ENCODE measurements at places on chromosomes 4 and X.

- DNase-seq: no peak
These were observed 12.0 kb upstream of the SLC2A9 start for GRCh38 chr4:10033191-10033881.

GRCh38 chr4:143581331-143581946 lies 67.9 kb downstream of the SMARCA5 start:
- DNase-seq: no peak

DNA sequence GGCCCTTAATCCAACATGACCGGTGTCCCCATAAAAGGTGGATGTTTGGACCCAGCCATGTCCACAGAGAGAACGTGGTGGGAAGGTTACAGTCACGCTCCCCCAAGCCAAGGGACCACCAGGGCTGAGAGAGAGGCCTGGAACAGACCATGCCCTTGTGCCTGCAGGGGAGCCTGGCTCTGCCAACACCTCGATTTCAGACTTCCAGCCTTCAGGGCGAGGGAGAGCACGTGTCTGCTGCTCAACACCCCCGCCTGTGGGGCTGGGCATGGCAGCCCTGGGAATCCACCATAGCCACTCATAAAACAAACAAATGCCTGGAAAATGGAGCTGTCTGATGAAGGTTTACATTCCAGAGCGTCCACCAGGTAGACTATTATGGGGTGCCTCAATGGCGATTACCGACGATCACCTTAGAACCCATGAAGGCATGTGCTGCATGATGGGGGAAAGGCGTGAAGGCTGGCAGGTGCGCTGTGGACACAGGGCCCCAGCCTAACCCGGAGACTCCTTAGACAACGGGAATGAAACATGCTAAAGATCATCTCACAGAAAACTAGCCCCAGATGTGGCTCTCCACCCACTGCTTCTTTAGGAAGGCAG lies 42.3 kb upstream of the HMX1 start:
- no peak for DNase-seq

- no peak for DNase-seq
These were observed 244.6 kb downstream of the CPXCR1 start for GRCh38 chrX:88991583-88992132.

DNA sequence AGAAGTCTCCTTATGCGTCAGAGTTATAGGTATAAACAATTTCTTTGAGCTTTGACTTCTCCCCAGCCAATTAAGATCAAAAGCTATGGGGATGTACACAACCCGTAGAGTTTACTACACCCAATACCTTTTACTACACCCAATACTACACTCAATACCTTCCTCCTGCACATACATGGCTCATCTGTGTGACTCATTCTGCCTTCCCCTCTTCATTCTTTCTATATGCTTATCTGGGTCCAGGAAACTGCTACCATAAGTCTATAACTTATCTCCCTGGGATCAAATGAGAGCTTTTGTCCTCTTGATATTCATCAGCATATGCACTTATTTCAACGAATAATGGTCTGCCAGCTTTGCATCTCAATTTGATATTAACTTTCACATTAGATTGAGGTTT lies 28.2 kb downstream of the ANKRD50 start:
- no peak for DNase-seq

GRCh38 chr4:85587952-85588351 lies 113.0 kb downstream of the ARHGAP24 start:
- DNase-seq: no peak

GRCh38 chr4:79958466-79959264 lies 114.4 kb downstream of the ANTXR2 start:
- DNase-seq: no peak

- DNase-seq: no peak
These were observed 421.0 kb downstream of the MAPK10 start for GRCh38 chr4:85938902-85939301.

- no peak for DNase-seq
These were observed 221.1 kb downstream of the BMPR1B start for GRCh38 chr4:94978904-94979303.

GRCh38 chr4:163256680-163257343 lies 75.6 kb downstream of the NPY1R start:
- DNase-seq: no peak

GRCh38 chr4:37767019-37767418 lies 59.5 kb upstream of the PGM2 start:
- DNase-seq: no peak

- no peak for DNase-seq
These were observed 714.5 kb downstream of the CCSER1 start for GRCh38 chr4:90841676-90842075.

GRCh38 chrX:148069759-148070503 lies 88.8 kb downstream of the FMR1NB start:
- no peak for DNase-seq

- no peak for DNase-seq
These were observed 323.3 kb downstream of the DCTD start for GRCh38 chr4:182593864-182594263.

GRCh38 chr4:172826861-172827260 lies 341.8 kb upstream of the GALNT7 start:
- no peak for DNase-seq

GRCh38 chrX:40467454-40467853 lies 113.3 kb upstream of the ATP6AP2 start:
- no peak for DNase-seq

DNA sequence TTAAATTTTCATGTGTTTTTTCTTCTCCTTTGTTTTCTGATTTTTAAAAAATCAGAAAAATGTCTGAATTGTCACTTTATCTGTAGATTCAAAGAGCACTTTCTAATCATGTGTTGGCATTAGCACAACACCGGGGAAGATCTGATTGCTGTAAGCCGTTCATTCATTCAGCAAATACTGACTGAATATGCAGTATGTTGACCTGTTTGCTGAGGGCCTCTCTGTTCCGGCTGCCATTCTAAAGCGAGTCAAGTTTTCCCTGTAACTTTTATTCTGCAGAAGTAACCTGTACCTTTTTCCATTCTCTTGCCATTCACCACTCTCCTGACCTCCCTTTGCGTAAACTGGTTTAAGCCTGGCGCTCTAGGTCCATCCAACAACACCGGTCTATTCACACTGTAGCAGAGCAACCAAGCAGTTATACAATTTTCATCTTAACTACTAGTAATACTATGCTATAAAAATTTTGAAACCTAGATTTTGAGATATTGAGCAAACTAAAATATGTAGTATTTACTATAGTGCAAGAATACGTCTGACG lies 6.7 kb downstream of the SORBS2 start:
- DNase-seq: no peak

- peak; percentile 11 for DNase-seq
These were observed 921 bp upstream of the SETD7 start for GRCh38 chr4:139556724-139557555.

DNA sequence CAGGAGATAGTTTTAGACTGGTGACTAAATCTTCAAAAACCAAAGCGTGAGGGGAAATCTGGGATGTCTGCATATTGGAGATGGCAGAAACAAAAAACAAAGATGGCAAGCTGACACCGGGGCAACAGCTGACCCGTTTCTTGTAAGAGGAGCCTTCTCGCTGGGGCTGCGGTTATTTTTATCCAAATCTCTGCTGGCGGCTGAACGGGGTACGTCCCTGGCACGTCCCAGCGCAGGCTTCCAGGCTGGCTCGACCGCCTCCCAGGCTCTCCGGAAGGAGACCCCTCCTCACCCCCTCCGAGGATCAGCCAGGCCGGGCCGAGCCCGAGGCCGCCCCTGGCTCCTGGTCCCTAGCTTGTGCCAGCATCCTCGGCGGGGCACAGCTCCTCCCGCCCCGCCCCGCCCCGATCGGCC lies 403 bp downstream of the SGCB start:
- no peak for DNase-seq

DNA sequence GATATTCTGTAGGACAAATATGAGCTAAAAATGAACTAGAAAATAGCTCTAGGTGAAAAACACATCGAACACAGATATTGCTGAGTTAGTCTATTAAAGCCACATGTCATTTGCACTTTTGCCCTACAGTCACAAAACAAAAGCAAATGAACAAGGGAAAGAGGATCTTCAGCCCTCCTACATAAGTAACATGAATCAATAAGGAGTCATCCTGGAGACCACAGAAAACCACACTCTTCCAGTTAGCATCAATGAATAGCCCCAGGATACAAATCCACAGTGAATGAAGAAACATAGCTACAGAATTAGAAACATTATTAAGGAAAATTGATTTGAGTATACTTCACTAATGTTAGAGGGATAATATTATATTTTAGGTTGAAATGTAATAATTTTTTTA lies 311.4 kb downstream of the MAPK10 start:
- no peak for DNase-seq

DNA sequence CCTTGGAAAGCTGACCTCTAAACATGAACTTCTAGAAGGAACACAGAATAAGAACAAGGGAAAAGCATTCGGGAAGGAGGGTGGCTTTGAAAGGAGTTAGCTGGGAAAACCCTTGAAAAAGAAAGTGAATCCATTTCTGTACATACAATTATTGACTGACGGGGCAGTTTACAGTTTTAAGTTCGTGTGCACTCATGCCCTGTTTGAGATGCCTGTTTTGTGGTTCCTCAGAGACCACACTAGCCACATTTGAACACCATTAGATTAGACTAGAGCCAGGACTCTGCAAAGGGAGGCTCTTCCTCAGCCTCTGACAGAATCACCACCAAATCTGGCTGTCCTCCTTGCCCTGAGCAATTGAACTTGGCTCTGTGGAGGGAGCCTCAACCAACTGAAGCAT lies 158.3 kb downstream of the PALLD start:
- no peak for DNase-seq

GRCh38 chr4:183544109-183544508 lies 39.3 kb downstream of the ING2 start:
- no peak for DNase-seq

DNA sequence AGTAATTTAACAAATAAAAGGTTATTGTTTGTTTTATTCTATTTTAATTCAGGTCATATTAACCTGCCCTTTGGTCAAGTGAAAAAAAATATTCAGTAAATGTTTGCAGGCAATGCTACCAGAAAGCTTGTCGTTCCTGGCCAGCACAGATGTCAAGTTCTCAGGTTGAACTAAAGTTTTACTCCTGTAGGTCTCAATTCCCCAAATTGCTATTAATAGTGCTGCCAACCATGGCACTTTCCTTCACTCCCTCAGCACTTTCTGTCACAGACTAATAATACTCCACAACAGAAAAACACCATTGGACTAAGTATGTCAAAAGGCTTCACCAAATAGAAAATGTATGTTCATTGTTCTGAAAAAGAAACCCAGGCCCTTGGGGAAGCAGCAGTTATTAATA lies 79.2 kb upstream of the C4orf54 start:
- no peak for DNase-seq

DNA sequence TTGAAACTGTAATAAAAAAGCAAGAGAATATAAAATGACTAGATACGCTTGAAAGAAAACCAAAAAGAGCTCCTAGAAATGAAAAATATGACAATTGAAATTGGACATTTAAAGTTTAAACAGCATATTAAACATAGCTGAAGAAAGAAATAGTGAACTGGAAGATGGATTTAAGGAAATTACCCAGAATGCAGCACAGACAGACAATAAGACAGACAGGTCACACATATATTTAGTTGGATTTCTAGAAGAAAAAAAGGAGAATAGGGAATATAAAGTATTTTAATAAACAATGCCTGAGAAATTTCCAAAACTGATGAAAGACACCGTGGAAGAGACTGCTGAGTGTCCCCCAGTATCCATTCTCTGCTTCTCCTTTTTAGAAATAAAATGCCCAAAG lies 6.6 kb downstream of the DUSP9 start:
- DNase-seq: no peak
